Thymus (tissue), 14 donors: ENCODE measurements at places on chromosomes 2 and 18.

DNA sequence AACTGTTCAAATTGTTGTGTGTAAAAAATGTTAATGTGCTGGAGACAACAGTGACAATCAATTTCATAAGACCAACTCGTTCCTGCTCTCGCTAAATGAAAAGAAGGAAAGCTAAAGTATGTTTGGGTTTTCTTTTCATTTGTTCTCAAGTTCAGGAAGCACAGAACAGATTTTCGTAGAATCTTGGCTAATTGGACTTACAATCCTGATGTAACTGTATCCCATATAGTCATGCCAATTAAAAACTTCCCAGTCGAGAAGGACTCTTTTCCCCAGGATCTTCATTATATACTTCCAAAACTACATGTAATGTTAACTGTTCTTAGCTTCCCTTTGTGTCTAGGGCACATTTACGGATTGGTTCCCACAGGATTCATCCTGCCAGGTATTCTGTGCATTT is 135.4 kb upstream of the ITGB6 start:
- DNase-seq: no peak

DNA sequence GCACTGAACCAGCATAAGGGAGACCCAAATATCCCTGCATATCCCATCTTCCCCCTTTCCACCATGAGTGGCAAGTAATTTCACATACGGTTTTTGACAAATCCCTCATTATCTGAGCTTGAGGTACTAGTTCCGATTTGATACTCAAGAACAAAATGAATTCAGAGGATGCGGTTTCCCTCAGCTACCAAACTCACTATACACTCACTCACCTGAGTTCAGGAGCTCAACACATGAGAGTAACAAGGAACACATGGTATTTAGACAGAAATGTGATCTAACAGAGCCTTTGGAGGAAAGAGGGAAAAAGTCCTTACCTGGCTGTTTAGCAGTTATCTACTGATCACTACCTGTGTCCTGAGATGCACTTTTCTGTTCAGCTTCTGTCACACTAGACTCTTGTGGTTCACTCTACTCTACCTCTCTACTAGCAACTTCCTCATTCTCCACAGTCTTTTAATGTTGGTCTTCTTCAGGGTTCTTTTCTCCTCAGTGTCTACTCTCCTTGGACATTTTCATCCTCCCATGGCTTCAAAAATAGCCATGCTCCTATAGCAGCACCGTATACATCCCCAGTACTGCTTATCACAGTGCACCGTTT is 25.1 kb downstream of the ASXL2 start:
- DNase-seq: no peak

DNA sequence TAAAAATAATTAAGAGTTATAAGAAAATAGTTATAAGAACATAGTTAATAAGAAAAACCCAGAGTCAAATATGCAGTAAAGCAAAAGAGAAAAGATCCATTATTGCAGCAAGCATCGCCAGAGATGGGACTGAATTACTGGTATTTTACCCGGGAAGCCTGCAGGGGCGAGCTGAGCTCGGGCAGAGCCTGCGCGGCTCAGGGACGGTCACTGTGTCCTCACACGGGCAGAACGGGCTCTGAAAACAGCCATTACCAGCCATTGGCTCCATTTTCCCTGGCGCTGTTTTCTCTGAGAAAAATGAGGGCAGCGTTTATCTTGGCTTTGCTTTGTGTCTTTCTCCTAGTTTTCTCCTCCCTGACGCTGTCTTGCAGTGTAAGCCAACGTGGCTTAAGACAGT is 95.3 kb upstream of the ALKAL2 start:
- no peak for DNase-seq

- DNase-seq: no peak
Measured at GRCh38 chr2:196849895-196850294, 40.7 kb upstream of the C2orf66 start.

DNA sequence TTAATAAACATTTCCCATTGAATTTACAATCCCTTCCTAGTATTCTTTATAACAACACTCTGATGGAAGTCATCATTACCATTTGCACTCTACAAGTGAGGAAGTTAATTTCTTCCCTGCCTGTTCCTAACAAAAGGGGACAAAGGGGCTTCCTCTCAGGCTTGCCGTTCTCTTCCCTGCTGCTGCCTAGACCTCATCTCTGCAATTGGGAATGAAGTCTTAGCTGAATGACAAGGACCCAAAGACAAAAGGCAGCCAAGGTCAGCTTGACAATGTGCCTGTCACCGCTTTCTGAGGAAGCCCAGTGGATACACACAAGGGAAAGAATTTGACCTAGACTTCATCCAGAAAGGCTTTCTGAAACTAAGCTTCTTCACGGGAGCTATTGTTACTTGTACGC is 416.4 kb downstream of the CMPK2 start:
- no peak for DNase-seq

GRCh38 chr2:105925390-105925789 is 180.7 kb downstream of the NCK2 start:
- no peak for DNase-seq

DNA sequence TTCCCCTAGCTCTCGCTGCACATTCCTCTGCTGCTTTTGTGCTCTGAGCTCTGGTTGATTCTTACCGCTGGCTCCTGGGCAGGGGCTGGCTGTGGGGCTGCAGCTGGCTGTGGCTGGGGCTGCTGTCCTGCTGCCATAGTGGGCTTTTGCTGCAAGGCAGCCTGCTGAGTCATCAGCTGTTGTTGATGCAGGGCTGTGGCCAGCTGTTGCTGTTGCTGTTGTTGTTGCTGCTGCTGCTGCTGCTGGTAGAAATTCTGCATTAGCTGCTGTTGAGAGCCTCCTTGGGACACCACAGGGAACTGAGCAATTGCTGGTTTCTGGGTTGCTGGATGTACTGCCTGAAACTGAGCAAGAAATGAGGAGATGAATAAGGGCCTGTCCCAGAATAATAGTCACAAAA is 77.2 kb upstream of the NFU1 start:
- DNase-seq: no peak

- no peak for DNase-seq
Measured at GRCh38 chr2:208186893-208187292, 2.9 kb downstream of the C2orf80 start.

- no peak for DNase-seq
Measured at GRCh38 chr2:171772373-171772772, 85.1 kb downstream of the DYNC1I2 start.

GRCh38 chr2:53576166-53576565 is 191.4 kb upstream of the CHAC2 start:
- no peak for DNase-seq

- no peak for DNase-seq
Measured at GRCh38 chr2:86786001-86786536, 4.6 kb downstream of the CD8A start.

GRCh38 chr2:25215948-25216679 is 47.7 kb upstream of the POMC start:
- DNase-seq: peak; percentile 94

DNA sequence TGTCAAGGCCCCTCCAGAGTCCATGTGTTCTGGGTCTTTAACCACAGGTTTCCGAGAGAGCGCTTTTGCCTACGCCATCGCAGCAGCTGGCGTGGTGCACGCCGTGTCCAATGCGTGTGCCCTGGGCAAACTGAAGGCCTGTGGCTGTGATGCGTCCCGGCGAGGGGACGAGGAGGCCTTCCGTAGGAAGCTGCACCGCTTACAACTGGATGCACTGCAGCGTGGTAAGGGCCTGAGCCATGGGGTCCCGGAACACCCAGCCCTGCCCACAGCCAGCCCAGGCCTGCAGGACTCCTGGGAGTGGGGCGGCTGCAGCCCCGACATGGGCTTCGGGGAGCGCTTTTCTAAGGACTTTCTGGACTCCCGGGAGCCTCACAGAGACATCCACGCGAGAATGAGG is 9.3 kb downstream of the WNT10A start:
- no peak for DNase-seq

- no peak for DNase-seq
Measured at GRCh38 chr2:20393986-20394385, 43.3 kb upstream of the PUM2 start.

- DNase-seq: no peak
Measured at GRCh38 chr2:126224776-126225175, 431.2 kb upstream of the GYPC start.

- no peak for DNase-seq
Measured at GRCh38 chr2:50651676-50652075, 380.3 kb downstream of the NRXN1 start.

- DNase-seq: no peak
Measured at GRCh38 chr18:312415-312814, 44.6 kb upstream of the THOC1 start.

- no peak for DNase-seq
Measured at GRCh38 chr2:100537918-100538317, 24.9 kb upstream of the PDCL3 start.
